ENCODE measurements at places on chromosomes 2 and 18.

DNA sequence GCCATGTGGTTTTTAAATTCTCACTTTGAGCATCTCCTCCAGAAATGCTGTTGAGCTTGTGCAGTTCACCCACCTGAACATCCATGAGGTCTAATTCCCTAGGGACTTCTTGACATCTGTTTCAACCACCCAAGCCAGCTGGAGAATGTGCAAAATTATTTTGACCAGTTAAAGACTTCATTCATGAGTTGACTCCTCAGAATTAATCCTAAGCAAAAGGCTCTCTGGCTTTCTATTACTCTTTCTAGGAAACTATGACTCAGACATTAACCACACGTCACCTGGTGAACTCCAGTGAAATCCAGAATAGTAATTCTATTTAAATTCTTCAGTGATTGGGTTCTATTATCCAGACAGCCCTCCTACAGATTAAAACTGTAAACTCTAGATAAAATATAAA is 247.5 kb downstream of the NBAS start:
- no peak for DNase-seq

GRCh38 chr2:193476171-193476800 is 1281.6 kb upstream of the TMEFF2 start:
- DNase-seq, result no peak

- DNase-seq, result no peak
Measured at GRCh38 chr2:42858140-42859005, 66.0 kb upstream of the HAAO start.

GRCh38 chr2:233714121-233714520 is 1.4 kb downstream of the UGT1A5 start:
- DNase-seq, result no peak

- no peak for DNase-seq
Measured at GRCh38 chr2:52933878-52934277, 833.7 kb upstream of the CHAC2 start.

DNA sequence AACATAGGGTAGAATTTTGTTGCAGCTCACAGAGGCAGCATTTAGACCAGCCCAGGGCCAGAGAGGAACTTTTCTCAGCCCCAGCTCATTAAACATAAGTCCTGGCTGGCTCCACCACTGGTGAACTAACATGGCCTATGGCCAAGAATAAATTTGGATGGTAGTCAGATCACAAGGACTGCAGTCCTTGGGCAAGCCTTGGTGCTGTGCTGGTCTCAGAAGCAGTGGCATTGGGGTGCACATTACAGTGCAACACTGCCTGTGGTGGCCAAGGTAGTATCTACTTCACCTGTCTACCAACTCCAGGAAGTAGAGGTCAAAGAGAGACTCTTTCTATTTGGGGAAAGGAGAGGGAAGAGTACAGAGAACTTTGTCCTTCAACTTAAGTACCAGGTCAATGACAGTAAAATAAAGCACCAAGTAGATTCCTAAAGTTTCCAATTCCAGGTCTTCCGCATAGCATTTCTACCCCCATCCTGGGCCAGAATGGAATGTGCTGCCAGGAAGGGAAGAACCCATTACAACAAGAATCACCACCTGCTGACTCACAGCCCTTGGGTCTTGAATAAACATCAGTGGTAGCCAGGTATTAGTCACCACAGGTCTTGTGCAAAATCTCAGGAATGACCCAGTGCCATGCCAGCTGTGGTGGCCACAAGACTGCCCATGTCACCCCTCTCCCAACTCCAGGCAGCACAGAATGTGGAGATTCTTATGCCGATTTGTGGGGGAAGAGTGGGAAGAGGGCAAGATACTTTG is 155.4 kb upstream of the FSIP2 start:
- DNase-seq, result peak; percentile 14

DNA sequence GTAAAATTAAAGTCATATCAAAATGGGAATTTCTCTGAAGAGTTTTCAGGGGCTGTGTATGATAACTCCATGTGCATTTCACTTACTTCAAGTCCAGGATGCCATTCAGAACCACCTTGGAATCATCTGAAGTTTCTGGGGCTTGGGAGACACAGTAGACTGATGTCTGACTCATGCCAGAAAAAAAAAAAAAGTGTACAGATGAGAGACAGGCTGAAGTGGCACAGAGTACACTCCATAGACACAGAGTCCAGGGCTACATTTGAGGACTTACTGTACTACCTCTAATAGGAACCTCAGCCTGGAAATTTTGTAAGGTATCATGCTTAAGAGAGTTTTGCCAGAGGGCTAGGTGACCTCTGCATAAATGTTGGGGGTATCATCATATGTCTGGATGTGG is 92.0 kb downstream of the SS18 start:
- DNase-seq, result no peak

DNA sequence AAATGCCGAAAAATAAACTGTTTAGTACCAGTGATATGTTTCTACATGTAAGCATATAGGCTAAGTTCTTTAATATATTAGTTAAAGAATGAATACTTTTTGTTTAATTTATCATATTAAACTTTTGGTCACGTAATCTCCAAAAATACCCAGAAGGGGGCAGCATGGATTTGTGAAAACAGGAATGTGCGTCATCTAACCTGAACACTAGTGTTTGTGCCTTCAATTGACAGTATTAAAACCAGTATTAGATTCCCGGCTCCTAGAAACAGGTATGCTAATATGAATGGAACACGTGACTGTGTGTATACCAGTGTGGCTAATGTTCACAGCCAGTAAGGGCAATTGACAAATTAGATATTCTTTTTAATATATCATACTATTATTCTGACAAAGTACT is 51.8 kb downstream of the WDR7 start:
- DNase-seq, result no peak

DNA sequence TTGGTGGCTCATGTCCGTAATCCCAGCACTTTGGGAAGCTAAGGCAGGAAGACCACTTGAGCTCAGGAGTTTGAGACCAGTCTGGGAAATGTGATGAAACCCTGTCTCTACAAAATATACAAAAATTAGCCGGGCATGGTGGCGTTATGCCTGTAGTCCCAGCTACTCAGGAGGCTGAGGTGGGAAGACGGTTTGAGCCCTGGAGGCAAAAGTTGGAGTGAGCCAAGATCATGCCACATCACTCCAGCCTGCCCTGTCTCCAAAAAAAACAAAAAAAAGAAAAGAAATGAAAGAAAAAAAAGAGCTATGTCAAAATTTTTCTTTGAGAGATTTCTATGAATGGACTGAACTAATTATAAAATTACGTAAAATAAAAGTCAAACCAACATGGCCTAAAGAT is 34.7 kb downstream of the ROCK2 start:
- no peak for DNase-seq

DNA sequence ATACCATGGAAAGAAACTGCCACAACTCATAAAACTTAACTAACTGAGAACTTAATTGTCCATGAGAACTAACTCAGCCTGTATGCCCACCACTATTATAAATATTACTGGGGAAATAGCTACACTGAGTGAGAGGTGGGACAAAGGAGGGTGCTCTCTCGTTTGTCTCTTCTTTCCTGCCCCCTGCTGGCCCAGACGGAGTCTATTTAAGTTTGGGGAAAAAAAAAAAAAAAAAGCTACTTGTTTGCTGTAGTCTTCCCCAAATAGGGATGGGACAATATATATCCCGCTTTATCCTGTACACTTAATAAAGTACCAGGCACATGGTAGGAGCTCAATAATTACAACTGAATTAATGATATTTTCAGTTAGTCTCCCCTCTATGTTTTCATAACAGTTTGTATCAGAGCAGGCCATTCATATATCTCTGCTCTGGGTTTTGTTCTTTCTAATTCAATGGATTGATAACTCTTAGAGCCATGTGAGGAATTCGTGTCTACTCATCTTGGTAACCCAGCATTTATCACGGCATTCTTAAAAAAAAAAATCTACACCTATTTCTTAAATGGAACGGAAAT is 647.6 kb upstream of the PKDCC start:
- no peak for DNase-seq

DNA sequence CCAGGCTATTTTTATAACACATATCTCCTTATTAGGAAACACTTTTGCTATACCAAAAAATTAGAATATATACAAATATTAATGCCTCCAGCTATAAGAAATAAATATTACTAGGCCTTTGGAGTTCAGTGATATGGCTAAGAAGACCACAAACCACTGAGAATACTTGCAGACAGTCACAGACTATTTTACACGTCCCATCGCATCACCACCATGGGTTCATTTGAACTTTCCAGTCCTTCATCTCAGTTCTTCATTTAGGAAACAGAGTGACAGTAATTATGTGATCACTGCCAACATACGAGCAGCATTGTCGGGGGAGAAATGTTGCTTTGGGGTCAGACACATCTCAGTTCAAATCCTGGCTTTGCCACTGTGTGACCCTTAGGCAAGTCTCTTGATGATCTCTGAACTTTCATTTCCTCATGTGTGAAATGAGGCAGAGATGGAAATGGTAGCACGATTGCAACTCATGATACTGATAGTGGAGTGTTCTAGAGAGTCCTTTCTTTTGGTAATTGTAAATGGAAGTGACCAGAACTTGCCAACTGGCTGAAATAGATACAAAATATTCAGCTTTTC is 138.9 kb upstream of the NRP2 start:
- no peak for DNase-seq

GRCh38 chr2:215019085-215019484 is 119.3 kb downstream of the ABCA12 start:
- DNase-seq, result no peak

- DNase-seq, result peak; percentile 94
Measured at GRCh38 chr2:152421521-152422370, 86.8 kb downstream of the FMNL2 start.

DNA sequence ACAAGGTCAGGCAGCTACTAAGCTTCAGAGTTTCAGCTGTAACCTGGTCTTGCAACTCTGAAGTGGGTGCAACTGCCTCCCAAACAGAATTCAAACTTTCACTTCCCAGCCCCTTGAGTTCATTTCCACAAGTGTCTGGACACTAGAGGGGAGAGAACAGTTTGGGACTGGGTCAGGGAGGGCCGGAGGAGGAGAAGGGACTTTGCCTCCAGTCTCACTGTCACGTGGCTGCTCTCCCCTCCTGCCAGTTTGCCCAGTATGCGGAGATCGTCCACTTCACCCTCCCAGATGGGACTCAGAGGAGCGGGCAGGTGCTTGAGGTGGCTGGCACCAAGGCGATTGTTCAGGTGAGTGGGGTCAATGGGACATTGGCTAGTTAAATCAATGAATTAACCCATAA is 20.6 kb upstream of the ANKRD53 start:
- no peak for DNase-seq

- no peak for DNase-seq
Measured at GRCh38 chr2:219254590-219255201, 978 bp upstream of the TUBA4A start.

DNA sequence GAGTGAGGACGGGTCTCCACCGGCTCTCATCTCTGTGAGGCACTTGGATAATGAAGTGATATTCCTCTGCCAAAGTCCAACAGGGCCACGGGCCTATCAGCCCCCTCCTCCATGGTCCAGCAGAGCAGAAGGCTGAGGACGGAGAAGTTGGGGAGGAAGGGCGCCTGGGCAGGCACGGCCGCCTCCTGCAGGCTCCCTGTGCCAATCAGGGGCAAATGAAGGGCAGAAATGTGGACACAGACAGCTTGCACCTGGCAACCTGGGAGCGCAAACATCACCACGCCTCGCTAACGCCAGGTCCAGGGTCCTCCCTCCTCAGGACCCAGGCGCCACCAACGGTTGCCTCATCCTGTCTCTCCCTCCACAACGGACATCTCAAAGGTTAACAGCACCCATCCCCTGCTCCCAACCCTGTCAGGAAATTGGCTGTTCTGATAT is 24.3 kb downstream of the SMAD7 start:
- no peak for DNase-seq

DNA sequence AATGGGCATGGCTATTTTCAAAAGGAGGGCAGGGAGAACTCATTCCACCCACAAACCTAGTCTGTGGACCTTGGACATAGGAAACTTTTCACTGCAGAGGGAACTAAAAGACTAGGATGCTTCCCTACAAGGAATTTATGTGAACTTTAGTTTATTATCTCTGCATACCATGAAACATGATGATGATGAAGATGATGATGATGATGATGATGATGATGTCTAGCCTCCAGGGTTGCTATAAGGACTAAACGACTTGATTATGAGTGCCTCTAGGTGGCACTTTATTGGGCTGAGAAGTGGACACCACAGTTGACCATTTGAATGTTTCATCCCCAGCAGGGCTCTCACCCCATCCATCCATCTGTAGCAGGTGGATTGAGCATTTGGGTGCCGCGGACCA is 260.0 kb upstream of the TCF4 start:
- DNase-seq, result no peak

DNA sequence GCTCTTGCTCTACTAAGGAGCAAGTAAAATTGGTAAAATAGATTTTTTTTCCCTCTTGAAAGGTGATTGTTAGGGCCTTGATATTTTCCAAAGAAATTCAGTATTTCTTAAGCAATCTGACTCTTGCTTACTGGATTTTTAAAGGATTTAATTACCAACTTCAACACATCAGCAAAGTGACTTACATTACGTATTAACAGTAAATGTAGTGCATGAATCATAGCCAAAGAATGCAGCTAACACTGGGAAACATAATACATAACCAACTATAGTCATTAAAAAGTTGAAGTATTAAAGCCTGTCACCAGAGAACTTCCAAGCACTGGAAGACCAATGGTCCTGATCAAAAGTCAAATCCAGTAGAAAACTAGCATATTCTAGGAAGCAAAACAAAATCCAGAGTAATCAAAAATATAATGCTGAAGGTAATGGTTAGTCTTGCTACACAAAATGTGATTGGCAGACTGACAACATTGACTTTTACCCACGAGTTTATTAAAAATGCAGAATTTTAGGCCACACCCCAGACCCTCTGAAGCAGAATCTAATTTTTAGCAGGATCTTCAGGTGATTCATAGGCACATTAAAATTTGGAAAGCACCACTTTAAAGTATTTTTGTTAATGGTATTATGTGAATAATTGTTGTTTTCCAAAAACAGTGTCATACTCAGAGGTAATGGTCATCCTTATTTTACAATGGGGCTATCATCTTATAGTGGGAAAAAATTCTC is 31.8 kb upstream of the CAVIN2 start:
- peak; percentile 61 for DNase-seq

DNA sequence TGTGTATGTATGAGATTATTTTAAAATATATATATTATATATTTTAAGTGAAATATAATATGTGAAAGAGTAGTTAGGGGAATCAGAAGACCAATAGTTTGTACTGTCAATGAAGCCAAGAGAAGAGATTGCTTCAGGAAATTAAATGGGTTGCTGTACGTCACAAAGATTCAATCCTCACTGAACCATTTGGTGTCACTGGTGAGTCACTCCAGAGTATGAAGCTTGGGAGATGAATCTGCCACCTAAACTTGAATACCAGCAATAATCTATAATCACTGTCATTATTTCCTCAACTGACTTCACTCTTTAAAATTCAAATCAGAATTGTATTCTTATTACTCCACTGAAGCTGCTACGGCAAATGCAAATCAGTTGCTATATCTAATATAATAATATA is 41.9 kb upstream of the SCN9A start:
- peak; percentile 45 for DNase-seq

GRCh38 chr2:199718074-199718473 is 132.9 kb downstream of the FTCDNL1 start:
- DNase-seq, result no peak

- peak; percentile 71 for DNase-seq
Measured at GRCh38 chr2:28390746-28391563, 1.7 kb upstream of the FOSL2 start.

- no peak for DNase-seq
Measured at GRCh38 chr18:48412339-48412929, 3.3 kb upstream of the ZBTB7C start.

Measured in stromal cell of bone marrow (primary cell).